ENCODE measurements at places on chromosomes 3 and 15.

DNA sequence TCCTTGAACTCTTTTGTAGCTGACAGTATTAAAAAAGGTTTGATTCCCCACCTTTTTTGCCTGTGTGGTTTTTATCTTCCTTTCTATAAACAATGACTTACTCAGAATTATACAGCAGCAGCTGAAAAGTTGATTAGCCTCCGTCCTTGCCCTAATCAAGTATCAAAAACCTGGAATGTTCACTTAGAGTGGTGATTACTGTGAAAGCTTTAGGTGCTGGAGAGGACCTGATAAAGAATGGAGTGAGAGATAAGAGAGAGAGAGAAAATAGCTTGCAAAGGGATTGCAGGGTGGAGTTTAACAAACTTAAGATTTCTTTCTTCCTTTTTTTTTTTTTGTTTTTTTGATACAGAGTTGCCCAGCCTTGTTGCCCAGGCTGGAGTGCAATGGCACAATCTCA lies 6.7 kb downstream of the CGNL1 start:
- DNase-seq, result no peak

DNA sequence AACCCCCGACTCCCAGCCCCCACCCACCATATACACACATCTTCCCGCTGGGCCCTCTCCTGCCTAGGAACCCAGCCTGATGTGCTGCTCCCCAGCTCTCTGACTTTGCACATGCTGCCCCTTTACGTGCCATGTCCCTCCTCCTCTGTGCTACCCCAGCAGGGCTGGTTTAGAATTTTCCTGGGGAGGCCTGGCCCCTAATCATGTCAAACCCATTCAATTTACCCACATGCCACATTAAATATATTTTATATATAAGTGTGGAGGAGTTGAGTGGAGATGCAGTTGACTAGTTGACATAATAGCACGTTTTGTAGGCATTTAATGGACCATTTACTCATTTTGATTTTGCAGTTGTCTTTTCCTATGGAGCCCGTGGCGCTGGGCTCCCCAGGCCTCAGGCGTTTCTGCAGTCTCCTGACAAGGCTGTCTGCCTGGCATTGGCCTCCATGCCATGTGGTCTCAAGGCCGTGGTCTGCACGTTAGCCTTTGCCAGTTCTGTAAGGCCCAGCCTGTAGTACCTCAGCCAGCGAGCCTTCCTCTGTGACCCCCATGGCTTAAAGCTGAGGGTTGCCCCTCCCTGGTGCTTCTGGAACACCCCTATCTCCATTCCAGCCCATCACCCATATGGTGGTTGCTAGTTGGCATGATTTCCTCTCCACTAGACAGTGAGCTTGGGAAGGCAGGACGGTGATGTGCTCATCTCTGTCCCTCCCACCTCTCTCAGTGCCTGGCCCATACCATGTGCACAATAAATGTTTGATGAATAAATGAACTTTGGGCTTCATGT lies 155.8 kb downstream of the TLE3 start:
- DNase-seq, result no peak

DNA sequence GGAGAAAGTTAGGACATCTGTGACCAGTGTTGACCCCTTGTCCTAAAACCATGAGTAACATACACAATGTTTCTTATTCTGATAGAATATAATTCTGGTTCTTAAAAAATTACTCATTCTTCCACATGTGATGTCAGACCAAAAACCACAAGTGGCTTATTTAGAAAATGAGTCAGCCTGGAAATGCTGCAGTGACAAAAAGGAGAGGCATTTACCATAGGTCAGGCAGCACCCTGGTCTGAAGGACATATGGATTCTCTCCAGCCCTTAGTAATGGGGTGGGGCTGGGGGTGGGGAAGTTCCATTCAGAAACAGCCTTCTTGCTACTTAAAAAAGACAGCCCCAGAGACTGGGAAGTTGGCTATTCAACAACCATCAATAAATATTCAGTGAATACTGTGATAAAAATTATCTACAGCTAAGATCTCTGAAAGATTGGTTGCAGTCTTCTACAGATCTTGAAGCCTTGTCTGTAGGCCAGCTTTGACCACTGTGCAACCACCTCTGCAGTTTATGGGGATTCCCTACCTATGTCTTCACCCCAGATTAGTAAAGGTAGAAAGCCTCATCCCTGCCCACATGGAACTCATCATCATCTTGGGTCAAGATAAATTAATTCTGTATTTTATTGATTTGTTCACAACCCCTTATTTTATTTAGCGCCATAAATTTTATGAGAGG lies 34.9 kb upstream of the TIMP4 start:
- DNase-seq, result peak; percentile 70

GRCh38 chr15:71323584-71323983 lies 208.3 kb downstream of the THSD4 start:
- no peak for DNase-seq

GRCh38 chr3:25304916-25305315 lies 123.1 kb upstream of the RARB start:
- DNase-seq, result no peak

GRCh38 chr3:163776743-163777142 lies 1301.6 kb downstream of the SI start:
- DNase-seq, result no peak

GRCh38 chr3:8996681-8997121 lies 33.4 kb upstream of the RAD18 start:
- peak; percentile 55 for DNase-seq

DNA sequence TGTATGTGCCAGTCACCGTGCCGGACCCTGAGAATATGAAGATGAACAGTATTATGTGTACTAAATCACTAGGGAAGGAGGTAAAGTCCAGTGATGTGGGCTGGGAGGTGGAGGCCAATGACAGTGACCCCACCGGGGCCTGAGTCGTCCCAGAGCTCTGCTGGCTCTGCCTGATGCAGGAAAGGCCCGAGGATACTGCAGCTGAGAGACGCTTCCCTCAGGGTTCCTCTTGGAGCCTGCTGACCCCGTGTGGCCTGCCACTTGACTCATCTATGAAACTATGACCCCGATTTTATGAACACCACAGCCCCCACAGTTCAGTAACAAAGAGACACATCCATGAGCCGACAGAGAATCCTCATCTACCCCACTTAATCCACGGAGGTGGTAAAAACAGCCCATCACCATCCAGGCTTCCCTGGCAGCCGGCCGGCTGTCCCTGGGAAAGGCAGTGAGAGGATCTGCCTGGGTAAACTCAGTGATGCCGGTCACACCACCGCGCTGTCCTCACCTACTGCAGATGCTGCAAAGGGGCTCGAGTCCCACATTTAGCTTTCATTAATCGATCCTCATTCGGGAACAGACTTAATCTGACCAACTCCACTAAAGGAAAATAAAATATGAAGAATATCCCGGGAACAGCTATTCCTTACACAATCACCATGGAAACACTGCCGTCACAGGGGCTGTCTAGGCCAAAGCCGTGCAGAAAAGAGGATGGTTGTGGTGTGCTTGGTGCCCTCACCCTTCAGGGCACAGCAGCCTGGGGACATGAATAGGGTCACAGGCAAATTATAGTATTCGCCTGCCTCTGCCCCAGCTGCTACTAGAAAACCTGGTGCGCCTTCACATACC lies 82.9 kb downstream of the ARRDC4 start:
- no peak for DNase-seq

GRCh38 chr15:69253156-69253555 lies 45.6 kb upstream of the PAQR5 start:
- peak; percentile 70 for DNase-seq

GRCh38 chr15:93026380-93026817 lies 62.6 kb downstream of the RGMA start:
- peak; percentile 11 for DNase-seq

- no peak for DNase-seq
Measured at GRCh38 chr15:89371228-89372044, 36.8 kb upstream of the POLG start.

DNA sequence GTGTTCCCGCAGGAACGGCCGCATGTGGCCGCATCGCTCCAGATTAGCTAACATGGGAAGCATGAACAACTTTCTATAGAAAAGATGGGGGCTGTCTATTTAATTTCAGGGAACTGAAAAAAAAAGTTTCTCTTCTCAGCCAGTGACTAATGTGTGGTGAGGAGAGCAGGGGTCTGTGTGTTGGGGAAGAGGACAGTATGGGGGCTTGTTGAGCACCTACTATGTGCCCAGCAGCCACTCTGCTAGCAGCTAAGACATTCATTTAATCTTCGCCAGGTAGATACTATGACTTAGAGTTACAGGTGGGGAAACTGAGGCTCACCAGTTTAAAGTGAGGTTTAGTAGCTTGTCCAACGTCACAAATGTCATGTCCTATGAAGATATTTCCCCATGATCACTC lies 56.6 kb downstream of the MGLL start:
- DNase-seq, result no peak

- DNase-seq, result no peak
Measured at GRCh38 chr3:127678611-127679533, 6.1 kb downstream of the ABTB1 start.

DNA sequence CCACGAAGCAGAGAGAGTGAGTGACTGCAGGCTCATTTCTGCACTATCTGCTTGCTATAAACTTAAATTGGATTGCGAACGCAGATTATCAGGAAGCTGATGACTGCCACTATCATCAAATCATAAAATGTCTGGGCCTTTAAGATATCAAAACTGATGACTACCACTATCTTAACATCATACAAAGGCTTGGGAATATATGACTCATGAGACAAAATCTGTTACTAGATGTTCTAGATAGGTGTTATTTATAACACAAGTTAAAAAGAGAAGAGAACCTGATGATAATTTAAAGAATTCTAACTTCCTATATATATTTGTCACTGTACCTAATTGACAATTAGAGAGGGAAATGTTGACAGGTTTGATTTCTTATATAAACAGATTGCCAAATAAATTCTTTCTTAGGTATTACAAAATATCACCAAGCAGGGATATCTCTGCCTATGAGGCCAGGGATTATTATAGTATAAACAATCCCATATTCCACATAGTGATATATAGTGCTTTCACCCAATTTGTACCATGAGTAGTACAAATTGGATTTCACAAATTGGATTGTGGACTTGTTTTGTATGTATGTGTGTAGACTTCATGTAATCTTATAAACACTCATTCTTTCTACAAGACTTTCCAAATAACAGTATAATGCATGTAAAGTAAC lies 1157.2 kb downstream of the ROBO1 start:
- DNase-seq, result peak; percentile 13

DNA sequence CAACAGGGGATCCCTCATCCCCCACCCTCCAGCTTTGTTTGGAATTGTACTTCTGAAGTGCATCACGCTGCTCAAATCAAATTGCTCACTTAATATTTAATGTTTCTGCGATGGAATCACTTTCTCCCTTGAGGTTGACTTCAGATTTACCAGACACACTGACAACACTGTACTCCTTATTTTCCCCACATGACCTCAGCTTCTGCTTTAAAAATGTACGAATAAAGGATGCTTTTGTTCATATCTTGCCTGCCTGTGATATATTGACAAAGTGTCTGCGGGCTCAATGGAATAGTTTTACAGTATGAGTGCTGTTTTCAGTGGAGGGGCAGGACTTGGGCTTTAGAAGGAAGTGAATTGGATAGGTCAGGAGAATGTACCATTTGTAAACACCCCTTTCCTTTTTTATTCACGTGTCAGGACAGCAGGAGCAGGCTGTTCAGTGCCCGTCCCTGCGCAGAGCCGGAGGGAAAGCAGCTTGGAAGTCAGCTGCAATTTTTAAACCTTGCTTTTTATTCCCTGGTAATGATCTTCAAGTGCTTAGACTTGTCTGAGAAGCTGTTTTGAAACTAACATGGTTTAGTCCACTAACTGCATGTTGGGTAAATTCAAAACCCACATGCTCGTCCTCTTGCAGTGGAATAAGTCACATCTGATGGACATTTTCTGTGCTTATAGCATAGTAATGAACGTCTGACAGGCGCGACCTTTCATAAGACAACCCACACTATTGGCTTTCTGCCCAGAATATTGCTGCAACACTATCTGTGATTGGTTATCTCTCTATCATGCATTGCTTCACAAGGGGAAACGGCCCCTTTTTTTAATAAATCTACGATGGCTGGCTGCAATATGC lies 29.9 kb downstream of the MBNL1 start:
- DNase-seq, result peak; percentile 82

- no peak for DNase-seq
Measured at GRCh38 chr3:36557021-36557707, 176.9 kb downstream of the STAC start.

DNA sequence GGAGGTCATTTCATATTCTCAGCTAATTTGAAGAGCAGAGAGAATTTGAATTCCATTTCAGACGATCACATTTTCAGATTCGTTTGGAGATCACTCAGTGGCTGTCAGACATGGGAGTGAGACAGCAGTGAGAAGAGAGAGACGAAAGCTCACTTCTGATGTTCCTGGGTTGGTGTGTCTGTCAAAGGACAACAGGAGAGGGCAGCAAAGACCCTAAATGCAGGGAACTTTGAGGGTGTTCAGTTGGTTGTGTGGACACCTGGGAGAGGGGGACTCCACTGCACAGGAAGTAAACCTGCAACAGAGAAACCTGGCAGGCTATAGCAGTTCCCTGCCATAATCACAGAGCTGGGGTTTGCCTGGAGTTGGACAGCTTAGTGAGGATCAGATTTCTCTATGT lies 675.1 kb downstream of the SQOR start:
- no peak for DNase-seq

GRCh38 chr3:38168151-38169026 lies 3.1 kb downstream of the OXSR1 start:
- peak; percentile 55 for DNase-seq

- peak; percentile 98 for DNase-seq
Measured at GRCh38 chr15:33068511-33068990, 126.0 kb downstream of the FMN1 start.

DNA sequence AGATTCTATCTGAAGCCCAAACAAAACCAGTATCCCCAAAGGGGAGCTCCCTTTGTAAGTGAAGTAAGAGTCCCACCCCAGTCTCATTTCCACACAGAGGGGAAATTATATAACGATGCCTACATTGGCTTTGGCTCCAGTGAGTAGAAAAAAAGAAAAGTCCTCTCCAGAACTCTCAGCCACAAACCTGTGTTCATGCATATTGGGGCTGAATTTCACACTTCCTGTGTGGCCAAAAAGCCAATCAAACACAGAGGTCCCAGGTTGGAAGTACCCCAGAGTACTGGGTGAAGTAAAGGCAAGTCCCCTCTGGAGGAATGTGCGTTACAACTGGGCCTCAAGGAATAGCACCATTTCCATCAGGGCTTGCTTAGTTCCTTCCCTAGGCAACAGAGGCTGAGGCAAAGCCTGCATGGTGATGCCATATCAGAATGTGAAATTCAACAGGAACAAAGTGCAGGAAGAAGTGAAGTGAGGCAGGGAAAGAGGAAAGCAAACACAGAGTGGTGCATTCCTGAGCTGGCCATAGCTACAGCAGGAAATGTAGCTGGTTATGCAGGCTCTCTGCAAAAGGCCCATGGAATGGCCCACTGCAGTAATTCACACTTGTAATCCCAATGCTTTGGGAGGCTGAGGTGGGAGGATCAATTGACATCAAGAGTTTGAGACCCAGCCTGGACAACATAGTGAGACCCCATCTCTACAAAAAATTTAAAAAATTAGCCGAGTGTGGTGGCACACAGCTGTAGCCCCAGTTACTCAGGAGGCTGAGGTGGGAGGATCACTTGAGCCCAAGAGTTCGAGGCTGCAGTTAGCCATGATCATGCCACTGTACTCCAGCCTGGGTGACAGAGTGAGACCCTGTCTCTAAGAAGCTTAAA lies 16.6 kb upstream of the CX3CR1 start:
- DNase-seq, result no peak
